K562 (cell line): ENCODE measurements at places on chromosomes 2 and 18.

- no peak for DNase-seq
Measured at GRCh38 chr2:10424051-10424450, 24.1 kb downstream of the ODC1 start.

DNA sequence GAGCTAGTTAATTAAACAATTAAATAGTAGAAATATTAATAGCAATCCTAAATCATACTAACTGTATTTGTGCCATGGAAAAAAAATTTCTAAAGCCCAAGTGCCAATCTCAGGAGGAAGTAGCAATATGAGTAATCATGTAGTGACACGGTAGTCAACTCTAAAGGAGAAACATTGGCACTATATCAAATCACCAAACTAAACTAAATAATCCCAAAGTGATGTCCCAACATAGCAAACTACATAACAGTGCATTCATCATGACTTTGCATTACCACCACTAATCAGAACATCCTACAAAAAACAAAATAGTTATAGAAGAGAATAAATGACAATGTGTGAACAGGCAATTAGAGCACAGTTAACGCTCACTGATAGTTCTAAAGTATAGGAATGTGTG lies 195.1 kb downstream of the EXOC6B start:
- no peak for DNase-seq

GRCh38 chr2:7437716-7438632 lies 520.8 kb downstream of the RNF144A start:
- DNase-seq = no peak

- DNase-seq = no peak
Measured at GRCh38 chr2:174176898-174177297, 71.4 kb downstream of the OLA1 start.

GRCh38 chr2:181846399-181847197 lies 44.9 kb upstream of the ITPRID2 start:
- no peak for DNase-seq

DNA sequence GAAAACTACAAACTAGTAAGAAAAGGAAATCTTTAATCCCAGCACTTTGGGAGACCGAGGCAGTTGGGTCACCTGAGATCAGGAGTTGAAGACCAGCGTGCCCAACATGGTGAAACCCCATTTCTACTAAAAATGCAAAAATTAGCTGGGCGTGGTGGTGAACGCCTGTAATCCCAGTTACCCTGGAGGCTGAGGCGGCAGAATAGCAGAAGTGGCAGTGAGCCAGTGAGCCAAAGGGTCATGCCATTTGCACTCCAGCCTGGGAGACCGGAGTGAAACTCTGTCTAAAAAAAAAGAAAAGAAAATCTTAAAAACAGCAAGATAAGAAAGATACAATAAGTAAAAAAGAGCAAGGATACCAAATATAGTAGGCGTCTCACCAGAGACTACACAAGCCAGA lies 502.9 kb upstream of the ID2 start:
- DNase-seq = no peak

- DNase-seq = no peak
Measured at GRCh38 chr2:23681356-23682140, 245.4 kb downstream of the ATAD2B start.

- no peak for DNase-seq
Measured at GRCh38 chr2:211449819-211450218, 893.4 kb downstream of the CPS1 start.

DNA sequence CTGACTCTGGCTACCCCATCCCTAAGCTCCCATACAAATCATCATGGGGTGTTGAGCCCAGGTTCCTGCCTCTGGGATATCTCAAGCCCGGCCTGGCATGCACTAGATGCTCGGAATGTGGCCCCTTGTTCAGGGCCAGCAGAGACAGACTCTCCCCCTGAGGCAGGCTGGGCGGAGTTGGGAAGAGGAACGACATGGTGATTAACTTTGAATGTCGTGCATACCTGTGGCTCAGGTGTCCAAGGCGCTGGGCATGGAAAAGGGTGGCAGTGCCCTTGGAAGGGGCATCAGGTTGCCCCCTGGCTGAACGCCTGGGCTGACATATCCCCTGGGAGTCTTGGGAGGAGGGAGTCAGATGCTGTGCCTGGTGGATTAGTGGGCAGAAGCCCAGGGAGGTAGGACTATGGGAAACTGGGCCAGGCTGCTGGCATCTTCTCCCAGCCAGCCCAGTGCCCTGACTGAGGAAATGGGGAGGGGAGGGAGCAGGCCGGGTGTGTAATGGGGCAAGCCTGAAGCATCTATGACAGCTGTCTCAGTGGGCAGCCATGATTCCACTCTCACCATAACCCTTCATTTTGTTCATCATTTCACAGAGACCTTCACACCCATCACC lies 57.8 kb upstream of the OTOF start:
- DNase-seq = no peak

DNA sequence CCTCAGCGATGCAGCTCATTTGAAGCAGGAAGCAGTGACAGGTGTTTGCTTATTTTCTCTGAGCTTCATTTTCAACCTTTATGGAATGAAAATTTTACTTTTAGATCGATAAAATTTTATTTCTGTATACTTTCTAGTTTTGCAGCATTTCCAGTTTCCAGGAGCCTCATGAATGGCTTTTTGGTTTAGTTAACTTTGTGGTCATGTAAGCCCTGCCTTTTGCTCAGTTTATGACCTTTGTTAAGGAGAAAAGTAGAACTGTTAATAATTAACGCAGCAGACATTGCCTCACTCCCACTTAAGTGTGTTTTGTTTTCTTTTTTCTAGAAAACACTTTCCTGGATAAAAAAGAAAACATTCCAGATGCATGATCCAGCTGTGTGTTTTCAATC lies 4.4 kb upstream of the FARP2 start:
- no peak for DNase-seq

DNA sequence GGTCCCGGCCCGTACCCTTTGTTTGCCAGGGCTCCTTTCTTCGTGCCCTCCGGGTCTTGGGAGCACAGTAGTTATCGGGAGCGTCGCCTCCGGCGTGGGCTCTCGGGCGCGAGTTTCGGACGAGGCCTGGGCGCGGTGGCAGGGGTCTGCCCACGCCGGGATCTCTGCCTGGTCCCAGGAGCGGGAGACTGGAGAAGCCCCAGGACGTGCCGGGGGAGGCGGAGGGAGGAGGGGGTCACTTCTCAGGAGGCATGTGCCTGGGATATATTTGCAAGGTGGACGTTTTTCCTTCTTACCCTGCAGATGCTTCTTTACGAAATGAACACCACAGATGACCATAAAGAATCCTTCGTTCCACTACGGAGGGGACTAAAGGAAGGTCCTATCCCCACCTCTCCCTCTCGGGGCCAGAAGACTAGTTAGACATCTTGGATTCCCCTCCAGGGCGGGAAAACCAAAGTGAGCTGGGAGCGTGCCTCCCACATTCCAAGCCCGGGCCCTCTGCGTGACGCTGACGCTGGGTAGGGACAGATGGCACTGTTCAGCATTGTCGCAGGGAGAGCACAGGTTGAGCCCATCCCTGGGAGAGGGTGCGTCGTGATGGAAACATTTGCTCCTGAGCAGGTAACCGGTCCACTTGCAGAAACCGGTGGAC lies 483 bp upstream of the FHL2 start:
- DNase-seq = no peak

GRCh38 chr2:237923481-237924163 lies 43.2 kb upstream of the UBE2F start:
- peak; percentile 95 for DNase-seq

GRCh38 chr2:143954186-143954585 lies 565.7 kb downstream of the ZEB2 start:
- DNase-seq = no peak
